B cell (primary cell): ENCODE measurements at places on chromosomes 2 and 18. TPM values are rescaled to one million over a fixed set of nuclear protein-coding genes. Genes with fewer than 3 reads are reported as not detected.

AQP12A gene
- not detected in 2 replicates for polyA plus RNA-seq

POMC gene
- 16.7 and 21.2 TPM in 2 replicates for polyA plus RNA-seq

MAL gene
- 2.0 and 3.0 TPM in 2 replicates for polyA plus RNA-seq

RUFY4 gene
- 0.17 and 0.34 TPM in 2 replicates for polyA plus RNA-seq

ASTL gene
- polyA plus RNA-seq: 0.15 and 1.1 TPM in 2 replicates

MYO7B gene
- 3.6 and 68.2 TPM in 2 replicates for polyA plus RNA-seq

FAM98A gene
- polyA plus RNA-seq: 8.1 and 13.6 TPM in 2 replicates

CPO gene
- 0.10 TPM in 1 of 2 replicates, not detected in the other for polyA plus RNA-seq

FAM237A gene
- polyA plus RNA-seq: not detected in 2 replicates

DCDC2C gene
- polyA plus RNA-seq: not detected in 2 replicates

TOGARAM2 gene
- polyA plus RNA-seq: 0.33 and 0.61 TPM in 2 replicates

CTLA4 gene
- not detected in 2 replicates for polyA plus RNA-seq

SERPINB7 gene
- not detected in 2 replicates for polyA plus RNA-seq

SLC9A4 gene
- polyA plus RNA-seq: not detected in 2 replicates

MALL gene
- polyA plus RNA-seq: not detected in 2 replicates

IGFBP5 gene
- not detected in 2 replicates for polyA plus RNA-seq

NDUFAF7 gene
- 10.9 and 12.2 TPM in 2 replicates for polyA plus RNA-seq

LHCGR gene
- not detected in 2 replicates for polyA plus RNA-seq

ZNF385B gene
- polyA plus RNA-seq: not detected in 2 replicates

GTF3C2 gene
- polyA plus RNA-seq: 84.8 and 91.4 TPM in 2 replicates

CIB4 gene
- polyA plus RNA-seq: not detected in 2 replicates

KCNK3 gene
- not detected in 2 replicates for polyA plus RNA-seq
